ENCODE measurements at places on chromosomes 2 and 18.

GRCh38 chr18:54149078-54149697 lies 75.3 kb downstream of the MBD2 start:
- DNase-seq, result no peak

DNA sequence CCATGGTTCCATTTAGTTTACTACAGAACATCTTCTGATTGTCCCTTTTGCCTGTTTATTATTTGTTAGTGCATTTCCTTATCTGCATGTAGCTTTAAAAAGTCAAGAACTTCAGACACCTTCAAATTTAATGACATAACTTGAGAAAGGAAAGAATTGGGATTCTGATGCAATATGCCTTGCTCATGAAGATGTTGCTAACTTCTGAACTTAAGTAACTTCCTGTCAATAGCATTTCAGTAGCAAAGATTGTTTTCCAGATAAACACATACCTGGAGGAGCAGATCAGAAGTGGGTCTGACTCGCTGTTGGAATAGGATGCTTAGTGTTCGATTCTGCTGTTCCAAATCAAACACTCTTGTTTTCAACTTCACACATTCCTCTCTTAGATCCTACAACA lies 190.2 kb upstream of the LYPD1 start:
- DNase-seq, result no peak

- no peak for DNase-seq
Measured at GRCh38 chr2:137202318-137202717, 437.0 kb downstream of the THSD7B start.

- no peak for DNase-seq
Measured at GRCh38 chr2:46239175-46239846, 57.9 kb upstream of the EPAS1 start.

GRCh38 chr18:26550998-26551694 lies 2.8 kb upstream of the KCTD1 start:
- no peak for DNase-seq

- no peak for DNase-seq
Measured at GRCh38 chr2:241121008-241121407, 18.9 kb upstream of the MTERF4 start.

- DNase-seq, result peak; percentile 31
Measured at GRCh38 chr2:174051741-174052583, 86.8 kb upstream of the SP3 start.

DNA sequence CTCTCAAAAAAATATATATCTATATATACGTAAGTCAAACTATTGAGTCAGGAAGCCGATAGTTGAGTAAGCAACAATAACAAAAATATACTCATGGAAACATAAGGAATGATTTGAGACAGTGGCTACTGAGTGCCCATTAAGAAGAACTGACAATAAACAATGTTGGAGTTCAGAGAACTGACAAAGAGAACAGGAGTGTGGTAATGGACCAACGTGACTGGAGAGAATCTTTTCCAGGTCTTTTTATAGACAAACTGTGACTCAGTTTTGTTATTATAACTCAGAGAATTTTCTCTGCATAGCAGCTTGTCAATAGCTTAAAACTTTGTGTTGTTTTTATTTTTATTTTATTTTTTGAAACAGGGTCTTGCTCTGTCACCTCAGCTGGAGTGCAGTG lies 4.6 kb upstream of the GALM start:
- no peak for DNase-seq

GRCh38 chr2:42847596-42848151 lies 55.3 kb upstream of the HAAO start:
- DNase-seq, result no peak

- DNase-seq, result no peak
Measured at GRCh38 chr2:153939124-153939796, 67.5 kb downstream of the GALNT13 start.

DNA sequence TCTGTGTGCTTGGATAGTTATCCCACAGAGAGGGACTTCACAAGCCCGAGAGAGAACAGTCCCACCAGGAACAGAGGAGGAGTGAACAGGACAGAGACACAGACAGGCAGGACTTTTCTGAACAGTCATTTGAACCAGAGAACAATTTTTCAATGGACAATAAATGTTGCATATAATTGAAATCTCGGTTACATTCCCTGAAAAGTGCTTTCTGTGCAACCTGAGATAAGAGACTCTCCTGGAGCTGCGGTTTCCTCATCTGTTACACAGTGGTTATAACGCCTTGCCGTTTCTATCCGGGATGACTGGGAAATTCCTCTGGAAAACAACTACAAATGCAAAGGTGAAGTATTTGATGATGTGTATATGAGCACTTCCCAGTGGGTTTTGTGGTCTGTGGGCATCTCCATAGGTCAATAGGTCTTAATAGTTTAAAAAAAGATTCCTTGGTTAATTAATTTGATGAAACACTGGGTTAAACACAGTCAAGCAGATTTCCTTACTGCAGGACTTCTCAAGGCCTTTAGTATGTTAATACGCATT lies 87.2 kb upstream of the HPCAL1 start:
- DNase-seq, result no peak

- DNase-seq, result no peak
Measured at GRCh38 chr2:227324642-227324994, 433 bp upstream of the MFF start.

DNA sequence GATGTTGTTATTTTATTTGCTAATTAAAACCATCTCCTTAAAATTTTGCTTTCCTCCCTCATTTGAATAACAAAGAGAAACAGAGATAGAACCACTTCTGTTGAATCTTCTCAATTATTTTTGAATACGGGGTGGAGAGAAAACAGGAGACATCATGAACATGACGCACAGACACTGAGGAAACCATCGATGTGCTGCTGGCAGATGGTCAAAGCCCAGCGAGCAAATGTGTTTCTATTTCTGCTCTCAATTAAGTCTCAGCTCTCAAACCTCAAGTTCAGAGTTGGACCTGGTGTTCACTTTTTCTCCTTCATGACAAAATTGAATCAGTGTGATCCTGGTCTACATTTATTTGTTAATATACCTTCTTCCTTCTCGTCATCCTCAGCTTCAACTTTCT lies 36.1 kb upstream of the TWIST2 start:
- DNase-seq, result no peak

DNA sequence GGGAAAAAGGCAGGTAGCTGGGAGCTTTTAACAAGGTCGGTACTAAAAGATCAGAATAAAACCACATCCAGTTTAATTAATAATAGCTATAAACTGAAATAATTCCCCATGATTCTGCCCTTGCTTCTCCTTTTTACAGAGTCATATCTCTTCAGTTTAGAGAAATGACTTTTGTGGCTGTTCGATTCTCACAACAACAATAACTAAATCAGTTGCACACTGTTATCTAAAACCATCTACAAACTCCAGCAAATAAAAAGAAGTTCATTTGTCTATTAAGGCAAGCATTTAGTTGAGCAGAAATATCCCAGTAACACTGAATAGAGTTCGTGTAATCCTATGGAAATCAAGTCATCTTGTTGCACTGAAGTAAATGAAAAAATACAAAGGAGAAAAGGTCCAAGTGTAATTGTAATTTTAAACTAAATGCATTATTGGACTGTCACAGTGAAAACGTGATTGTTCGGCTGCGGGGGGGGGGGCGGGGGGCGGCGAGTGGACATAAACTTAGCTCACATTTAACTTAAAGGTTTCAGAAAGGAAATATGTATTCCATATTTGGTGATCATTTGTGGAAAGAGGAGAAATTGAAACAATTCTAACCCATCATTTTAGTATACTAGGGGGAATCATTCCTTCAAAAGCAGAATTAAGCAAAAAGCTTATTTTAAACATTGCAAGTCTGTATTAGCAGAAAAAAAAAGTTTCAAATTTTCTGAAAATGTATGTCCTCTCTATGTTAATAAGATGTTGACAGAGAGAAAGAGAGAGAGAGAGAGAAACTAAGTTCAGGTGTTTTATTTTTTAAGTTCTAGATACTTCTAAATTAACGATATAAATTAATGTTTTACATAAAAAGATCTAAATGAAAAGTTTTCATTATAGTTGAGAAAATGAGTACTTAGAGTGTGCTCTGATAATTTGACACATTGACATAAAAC lies 144.5 kb downstream of the MEIS1 start:
- no peak for DNase-seq

GRCh38 chr2:112021290-112021689 lies 33.8 kb upstream of the TMEM87B start:
- DNase-seq, result no peak

DNA sequence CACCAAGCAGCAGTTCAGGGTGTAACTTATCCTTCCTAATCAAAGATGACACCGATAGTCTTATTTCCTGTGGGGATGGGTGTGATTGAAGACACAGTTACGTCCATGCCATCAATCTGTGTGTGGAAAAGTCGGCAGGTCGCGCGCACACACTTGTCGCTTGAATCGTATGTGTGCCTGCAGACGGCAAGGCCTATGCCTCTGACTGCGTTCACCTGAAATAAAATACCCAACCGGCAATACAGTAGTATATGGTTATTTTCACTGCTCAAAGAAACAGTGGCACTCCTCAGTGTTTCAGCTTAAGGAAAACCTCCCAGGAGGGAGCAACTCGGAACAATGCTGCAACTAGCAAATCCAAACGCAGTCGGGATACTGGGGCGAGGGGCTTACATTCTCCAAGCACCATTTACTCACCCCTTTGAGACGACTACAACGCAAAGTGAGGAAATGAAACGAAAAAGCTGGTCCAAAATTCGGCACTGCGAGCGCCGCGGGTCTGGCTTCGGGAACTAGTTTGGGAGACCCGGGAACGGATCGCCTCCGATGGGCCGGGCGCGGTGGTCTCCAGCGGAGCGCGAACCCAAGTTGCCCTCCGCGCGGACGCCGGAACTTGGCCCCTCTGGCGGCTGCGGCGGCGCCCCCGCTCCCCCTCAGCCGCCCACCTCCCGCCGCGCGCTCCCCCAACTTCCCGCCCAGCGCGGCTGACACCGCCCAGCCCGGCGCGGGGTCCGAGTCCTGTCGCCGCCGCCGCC lies 675 bp downstream of the PRKD3 start:
- DNase-seq, result no peak

Measured in heart left ventricle (tissue), 16 donors.